CD4-positive, alpha-beta T cell treated with Interferon alpha-2 for 1 hour (primary cell): ENCODE measurements at places on chromosomes 4 and X.
A peak's percentile ranks its signal among the peaks of the same experiment; 100 is the strongest.

GRCh38 chr4:118850488-118851173 is 14.7 kb upstream of the SEC24D start:
- DNase-seq, result peak; percentile 56

- no peak for DNase-seq
Observed at GRCh38 chrX:77597090-77597489, 149.9 kb downstream of the FGF16 start.

DNA sequence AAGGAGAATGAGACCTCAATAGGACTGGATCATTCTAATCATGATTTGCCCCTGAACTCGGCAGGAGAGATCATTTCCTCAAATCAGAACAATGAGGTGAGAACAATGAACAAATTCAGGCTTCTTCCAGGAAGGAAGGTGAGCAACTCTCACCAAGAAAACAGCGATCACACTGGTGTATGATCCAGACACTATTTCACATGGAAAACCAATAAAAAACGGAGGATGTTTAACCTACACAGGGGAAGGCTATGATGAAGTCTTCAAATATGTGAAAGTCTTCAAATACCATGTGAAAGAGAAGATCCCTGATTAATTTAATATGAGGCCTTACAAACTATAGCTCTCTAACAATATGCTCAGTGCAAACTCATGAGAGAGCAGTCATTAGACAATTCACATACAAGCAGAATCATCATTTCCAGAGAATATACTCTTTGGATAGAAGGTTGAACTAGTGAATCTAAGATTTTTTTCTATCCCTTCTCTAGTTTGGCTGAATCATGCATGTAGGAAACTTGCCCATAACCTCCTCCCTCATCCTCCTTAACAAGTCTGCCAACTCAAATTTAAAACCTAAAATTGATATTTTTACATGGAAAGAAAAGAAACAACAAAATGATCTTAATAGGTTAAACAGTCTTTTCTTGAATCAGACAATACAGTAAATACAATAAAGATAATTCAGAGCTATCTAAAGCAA is 122.5 kb downstream of the ADAMTS3 start:
- DNase-seq, result no peak

DNA sequence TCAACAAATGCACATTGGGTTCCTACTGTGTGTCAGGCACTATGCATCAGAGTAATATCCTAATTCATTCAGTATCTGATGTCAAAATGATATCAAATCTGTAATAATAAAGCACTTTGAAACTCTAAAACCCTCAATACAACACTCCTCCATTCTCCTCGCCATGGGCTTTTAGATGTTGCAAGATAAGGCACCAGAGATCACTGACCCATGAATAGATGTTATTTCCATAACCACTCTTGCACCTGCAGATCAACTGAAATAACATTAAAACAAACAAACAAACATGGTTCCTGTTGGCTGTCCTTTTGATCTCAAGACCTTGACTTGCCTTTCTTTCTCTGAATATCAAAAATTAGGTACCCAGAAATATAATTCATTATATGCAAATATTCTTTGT is 100.2 kb downstream of the MAB21L2 start:
- DNase-seq, result no peak

GRCh38 chr4:72063726-72064125 is 31.9 kb downstream of the NPFFR2 start:
- no peak for DNase-seq

DNA sequence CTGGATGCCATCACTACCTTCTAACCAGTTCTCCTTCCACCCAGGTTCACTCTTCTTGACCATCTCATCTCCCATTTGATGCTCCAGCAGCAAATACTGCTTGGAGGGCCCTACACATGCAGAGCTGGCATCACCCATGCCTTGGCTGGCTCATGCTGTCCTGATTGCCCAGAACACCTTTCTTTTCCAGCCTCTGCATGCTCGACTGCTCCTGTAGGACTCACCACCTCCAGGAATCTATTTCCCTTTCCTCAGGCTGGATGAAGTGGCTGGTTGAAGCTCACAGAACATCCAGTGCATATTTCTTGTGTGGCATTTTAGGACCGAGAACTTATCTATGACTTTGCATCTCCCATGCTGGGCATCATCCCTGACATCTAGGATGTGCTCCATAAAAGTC is 148.3 kb downstream of the CPEB2 start:
- DNase-seq, result no peak

DNA sequence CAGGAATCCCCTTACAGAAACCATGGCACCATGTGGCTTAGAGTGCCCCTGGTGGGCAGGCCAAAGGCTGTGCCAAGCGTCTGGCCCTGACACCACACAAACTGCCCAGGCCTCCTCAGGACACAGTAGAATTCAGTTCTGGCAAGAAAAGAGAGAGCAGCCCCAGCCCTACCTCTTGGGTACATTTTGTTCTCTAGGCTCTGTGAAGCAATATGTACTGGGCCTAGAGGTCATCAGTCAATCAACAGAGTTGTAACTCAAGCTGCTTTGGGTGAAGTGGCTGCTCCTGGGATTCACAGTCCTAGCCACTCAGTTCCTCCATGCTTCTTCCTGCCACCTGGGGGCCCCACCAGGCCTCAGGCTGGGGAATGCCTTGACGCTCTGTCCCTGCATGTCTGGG is 158.1 kb upstream of the MAMLD1 start:
- no peak for DNase-seq

GRCh38 chr4:612052-612748 is 13.2 kb upstream of the PDE6B start:
- no peak for DNase-seq

- peak; percentile 25 for DNase-seq
Observed at GRCh38 chrX:102345916-102346315, 93.9 kb downstream of the NXF2B start.

GRCh38 chrX:37364666-37365065 is 15.5 kb downstream of the PRRG1 start:
- DNase-seq, result no peak

DNA sequence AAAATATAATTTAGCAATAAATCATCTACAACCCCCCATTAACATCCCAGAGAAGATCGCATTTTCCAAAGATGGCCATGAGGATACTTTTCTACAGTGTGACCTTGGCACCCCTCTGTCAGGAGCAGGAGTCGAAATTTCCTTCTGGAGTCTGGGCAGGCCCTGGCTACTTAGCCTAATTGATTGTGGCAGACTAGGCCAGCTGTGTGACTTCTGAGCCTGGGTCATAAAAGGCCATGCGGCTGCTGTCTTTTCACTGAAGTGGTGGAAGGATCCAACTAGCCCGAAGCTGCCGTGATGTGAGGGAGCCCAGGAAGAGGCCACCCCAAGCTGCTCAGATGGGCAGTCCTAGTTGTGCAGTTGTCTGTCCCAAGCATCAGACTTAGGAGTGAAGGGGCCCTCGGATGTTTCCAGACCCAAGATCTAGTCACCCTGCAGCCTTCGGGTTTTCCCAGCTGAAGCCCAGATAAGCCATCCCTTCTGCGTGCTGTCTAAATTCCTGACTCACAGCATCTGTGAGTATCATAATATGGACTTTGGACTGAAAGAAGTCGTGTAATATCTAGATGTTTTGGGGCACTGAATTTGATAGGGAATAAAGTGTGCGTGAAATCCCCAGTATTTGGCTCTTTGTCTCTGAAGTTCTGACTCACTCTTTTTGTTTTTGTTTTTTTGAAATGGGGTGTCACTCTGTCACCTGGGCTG is 21.0 kb downstream of the PDK3 start:
- no peak for DNase-seq

- DNase-seq, result peak; percentile 18
Observed at GRCh38 chr4:53702334-53703266, 111.3 kb upstream of the LNX1 start.

DNA sequence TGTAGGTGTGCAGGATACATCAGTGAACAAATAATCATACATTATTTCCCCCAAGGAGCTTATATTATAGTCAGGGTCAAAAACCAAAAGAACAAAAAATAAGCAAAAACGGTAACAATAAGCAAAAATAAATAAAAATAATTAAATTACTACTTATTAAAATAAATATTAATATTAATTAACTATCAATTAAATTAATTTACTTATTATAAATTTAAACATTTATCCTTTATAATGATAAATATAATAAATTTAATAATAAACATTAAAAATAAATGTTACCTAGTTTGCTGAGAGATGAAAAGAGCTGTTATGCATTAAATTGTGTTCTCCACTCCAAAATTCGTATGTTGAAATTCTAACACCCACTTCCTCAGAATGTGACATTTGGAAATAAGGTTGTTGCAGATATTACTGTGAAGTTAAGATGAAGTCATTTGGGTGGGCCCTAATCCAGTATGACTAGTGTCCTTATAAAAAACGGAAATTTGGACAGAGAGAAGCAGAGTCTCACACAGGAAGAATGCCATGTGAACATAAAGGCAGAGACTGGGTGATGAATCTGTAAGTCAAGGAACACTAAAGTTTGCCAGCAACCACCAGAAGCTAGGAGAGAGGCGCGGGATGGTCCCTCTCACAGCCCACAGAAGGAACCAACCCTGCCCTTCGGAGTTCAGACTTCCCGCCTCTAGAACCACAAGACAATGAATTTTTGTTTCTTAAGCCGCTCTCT is 67.2 kb upstream of the IBSP start:
- DNase-seq, result peak; percentile 2

- DNase-seq, result no peak
Observed at GRCh38 chr4:26360864-26361263, 40.0 kb downstream of the RBPJ start.
